ENCODE measurements at places on chromosomes 12 and 14. TPM values are rescaled to one million over a fixed set of nuclear protein-coding genes. Genes with fewer than 3 reads are reported as not detected.

- DNase-seq = no peak
Measured at GRCh38 chr12:15848606-15849005, 33.6 kb upstream of the STRAP start.

DNA sequence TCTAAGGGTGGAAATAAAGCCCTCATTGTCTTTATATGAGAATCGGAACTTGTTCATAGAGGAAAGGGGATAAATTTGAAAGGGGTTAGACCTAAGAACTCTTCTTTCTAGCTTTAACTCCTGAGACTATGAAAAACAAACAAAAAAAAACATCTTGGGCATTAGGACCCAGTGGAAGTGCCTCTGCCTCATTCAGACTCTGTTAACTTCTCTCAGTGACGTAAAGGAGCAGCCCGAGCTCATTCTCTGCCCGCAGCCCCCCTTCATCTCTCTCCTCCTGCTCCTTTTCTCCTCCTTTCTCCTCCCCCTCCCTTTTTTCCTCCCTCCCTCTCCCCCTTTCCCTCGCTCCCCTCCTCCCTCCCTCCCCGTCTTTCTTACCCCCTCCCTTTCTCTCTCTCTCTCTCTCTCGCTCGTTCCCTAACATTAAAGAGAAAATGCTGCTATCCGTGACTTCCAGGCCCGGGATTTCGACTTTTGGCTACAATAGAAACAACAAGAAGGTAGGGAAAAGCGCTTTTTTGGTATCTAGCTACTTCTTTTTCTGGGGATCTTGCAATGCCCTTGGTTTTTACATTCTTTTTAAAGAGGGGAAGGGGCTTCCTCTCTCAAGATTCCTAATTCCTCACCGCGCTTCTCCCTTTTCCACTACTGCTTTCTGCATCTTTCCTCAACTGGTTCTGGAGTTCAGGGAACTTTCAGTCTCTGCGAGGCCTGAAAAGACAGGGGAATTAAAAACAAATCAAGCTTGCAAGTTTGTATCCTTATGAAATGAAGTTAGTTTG lies at the start of gene RBMS2:
RBMS2 (plus strand) TSS at position 231 of the 782 bp plus-strand sequence; CDS start at position 435, 204 bp downstream.
- peak; percentile 97 for DNase-seq

DNA sequence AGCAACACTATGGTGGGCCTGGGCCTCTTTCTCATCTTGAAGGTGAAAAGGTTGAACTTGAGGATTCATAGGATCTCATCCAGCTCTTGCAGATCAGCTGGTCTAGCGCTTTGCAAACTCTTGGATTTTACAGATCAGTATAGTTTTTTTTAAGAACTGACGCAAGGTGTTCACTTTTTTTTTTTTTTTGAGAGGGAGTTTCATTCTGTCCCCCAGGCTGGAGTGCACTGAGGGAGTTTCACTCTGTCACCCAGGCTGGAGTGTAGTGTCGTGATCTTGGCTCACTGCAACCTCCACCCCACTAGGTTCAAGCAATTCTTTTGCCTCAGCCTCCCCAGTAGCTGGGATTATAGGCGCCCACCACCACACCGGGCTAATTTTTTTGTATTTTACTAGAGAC lies 20.4 kb upstream of the LGMN start:
- DNase-seq = no peak

DNA sequence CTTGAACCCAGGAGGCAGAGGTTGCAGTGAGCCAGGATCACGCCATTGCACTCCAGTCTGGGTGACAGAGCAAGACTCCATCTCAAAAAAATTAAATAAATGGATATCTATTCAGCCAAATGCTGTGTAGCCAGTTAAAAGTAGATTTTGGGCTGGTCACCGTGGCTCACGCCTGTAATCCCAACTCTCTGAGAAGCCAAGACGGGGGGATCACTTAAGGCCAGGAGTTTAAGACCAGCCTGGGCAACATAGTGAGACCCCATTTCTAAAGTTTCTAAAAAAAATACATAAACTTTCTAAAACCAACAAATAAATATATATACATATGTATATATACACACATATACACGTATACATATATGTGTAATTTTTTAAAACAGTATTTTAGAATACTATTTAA lies 188.8 kb downstream of the FBXL14 start:
- no peak for DNase-seq

FOXA1 gene
- not detected for total RNA-seq

DNA sequence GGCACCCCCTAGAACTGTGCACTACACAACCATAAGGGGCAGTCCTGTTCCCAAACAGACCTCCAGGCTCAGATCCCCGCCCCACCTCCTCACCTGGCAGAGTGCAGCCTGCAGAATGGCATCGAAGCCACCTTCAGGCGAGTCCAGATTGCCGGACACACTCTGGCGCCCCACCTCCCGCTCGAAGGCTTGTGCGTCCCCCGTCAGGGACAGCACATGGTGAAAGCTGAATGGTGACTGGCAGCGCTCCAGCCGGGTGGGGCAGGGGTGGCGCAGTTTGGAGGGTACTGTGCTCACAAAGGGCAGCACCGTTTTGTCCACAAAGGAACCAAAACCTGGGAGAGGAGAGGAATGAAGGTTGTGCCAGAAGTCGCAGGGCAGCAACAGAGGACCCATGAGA lies 10.6 kb downstream of the ITGB7 start:
- DNase-seq = no peak

A2ML1 gene
- 6.0 TPM for total RNA-seq

ACSM4 gene
- total RNA-seq = not detected

DNA sequence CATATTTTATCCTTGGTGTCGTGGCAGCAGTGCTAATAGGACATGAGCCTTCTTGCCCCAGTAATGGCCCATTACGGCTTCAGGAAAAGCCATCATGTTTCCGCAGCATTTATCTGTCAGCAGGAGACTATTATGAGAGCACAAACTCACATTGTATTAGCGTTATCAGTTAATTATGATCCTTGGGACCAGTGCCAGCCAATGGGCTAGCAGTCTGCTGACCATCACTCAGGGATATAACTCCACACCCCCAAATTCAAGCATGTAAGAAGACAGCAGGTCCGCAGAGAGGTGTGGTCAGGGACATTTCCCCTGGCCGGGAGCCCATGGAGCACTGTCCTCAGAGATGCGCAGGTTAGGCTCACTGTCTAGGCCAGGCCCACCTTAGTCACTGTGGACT lies 4.9 kb upstream of the ESRRB start:
- DNase-seq = no peak

- DNase-seq = no peak
Measured at GRCh38 chr12:11767798-11768197, 118.3 kb downstream of the ETV6 start.

- no peak for DNase-seq
Measured at GRCh38 chr12:75820848-75821578, 210.6 kb downstream of the PHLDA1 start.

OR6C2 gene
- total RNA-seq = not detected

- no peak for DNase-seq
Measured at GRCh38 chr12:94207849-94208621, 59.7 kb downstream of the PLXNC1 start.

HOXC6 gene
- total RNA-seq = not detected

NIN gene
- 17.4 TPM for total RNA-seq

- DNase-seq = no peak
Measured at GRCh38 chr12:115770643-115771042, 506.9 kb downstream of the MED13L start.

SMIM41 gene
- 0.12 TPM for total RNA-seq

DNA sequence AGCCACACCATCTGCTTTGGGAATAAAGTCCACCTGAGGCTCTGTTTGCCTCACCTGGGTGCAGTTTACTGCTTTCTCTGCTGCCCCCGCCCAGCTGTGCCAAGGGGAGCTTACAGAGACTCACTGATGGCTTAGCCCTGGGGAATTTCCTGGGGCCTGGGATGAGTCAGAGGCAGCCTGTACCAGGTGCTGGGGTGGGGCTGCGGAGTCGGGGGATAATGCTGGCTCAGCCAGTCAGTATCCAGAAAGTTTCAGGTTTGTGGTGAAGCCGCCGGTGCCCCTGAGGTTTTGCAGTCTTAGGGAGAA lies 22.3 kb downstream of the PLEKHG3 start:
- peak; percentile 56 for DNase-seq

DNA sequence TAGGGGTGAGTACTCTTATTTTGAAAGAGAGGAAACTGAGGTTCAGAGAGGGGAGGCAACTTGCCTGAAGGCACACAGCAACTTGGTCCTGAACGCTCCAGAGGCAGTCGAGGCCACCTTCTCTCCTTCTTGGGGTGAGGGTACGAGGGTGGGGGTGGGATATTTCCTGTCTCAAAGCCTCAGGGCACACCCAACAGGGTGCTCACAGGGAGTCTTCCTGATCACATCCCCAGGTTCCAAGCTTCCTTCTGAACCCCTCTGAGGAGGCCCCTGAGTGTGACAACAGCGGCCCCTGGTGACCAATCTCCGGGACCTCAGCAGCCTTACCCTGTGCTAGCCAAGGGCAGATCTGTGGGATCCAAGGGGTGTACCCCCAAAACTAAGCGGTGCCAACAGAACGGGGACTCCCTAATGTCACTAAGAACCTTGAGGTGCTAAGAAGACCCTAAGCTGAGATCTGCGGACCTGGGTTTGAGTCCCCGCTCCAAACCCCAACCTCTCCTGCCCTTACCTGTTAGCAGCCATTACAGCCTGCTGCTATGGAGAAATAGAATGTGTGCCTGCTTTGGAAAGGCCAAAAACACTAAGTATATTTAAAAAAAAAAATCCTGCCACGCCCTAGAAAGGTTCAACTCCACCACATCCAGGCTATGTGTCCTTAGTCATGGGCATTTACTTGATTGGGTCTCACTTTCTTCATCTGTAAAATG lies 57.9 kb downstream of the TRPV4 start:
- DNase-seq = peak; percentile 87

GPR135 gene
- total RNA-seq = 2.2 TPM
